HCT116 (cell line): ENCODE measurements at places on chromosomes 7 and 10. TPM values are rescaled to one million over a fixed set of nuclear protein-coding genes. Genes with fewer than 3 reads are reported as not detected.

The SUN3 gene
- 4.5 TPM for total RNA-seq

The CYP3A4 gene
- 0.25 TPM for total RNA-seq

The OGDHL gene
- total RNA-seq, result 16.3 TPM

The HABP2 gene
- total RNA-seq, result 0.20 TPM

The MLXIPL gene
- total RNA-seq, result 79.4 TPM

The RBP4 gene
- total RNA-seq, result 2.4 TPM

The SLIT1 gene
- total RNA-seq, result 0.42 TPM

The NRCAM gene
- total RNA-seq, result 0.15 TPM

The TMEM72 gene
- not detected for total RNA-seq

The SLC16A9 gene
- total RNA-seq, result 5.9 TPM

The CLCN1 gene
- total RNA-seq, result 0.47 TPM

The IFIT1B gene
- total RNA-seq, result not detected

The PRR15 gene
- total RNA-seq, result 2.9 TPM

The CYP2W1 gene
- not detected for total RNA-seq

The CHCHD3 gene
- 73.5 TPM for total RNA-seq

The DCLRE1C gene
- 14.5 TPM for total RNA-seq

The CTAGE15 gene
- 1.2 TPM for total RNA-seq

The FAM237B gene
- total RNA-seq, result not detected

The TMEM178B gene
- total RNA-seq, result 0.02 TPM

The SPDYE2 gene
- not detected for total RNA-seq

The NRP1 gene
- 3.8 TPM for total RNA-seq

The ZNF775 gene
- total RNA-seq, result 4.5 TPM

The UBE2D1 gene
- 15.5 TPM for total RNA-seq

The SCART1 gene
- total RNA-seq, result 3.7 TPM

The EGR2 gene
- 2.3 TPM for total RNA-seq

The MMRN2 gene
- total RNA-seq, result 8.3 TPM

The MYH16 gene
- 0.57 TPM for total RNA-seq

The SPOCK2 gene
- 1.1 TPM for total RNA-seq

The CLRN3 gene
- 0.39 TPM for total RNA-seq

The GRID2IP gene
- 3.2 TPM for total RNA-seq

The PRF1 gene
- total RNA-seq, result 6.4 TPM

The KIAA1549 gene
- 3.9 TPM for total RNA-seq

The ANKRD61 gene
- total RNA-seq, result 0.17 TPM

The PHTF2 gene
- 26.7 TPM for total RNA-seq

The PLEKHA1 gene
- 30.6 TPM for total RNA-seq

The ZNF853 gene
- total RNA-seq, result 0.05 TPM

The GLI3 gene
- 0.07 TPM for total RNA-seq

The SH2D4B gene
- 0.22 TPM for total RNA-seq

The TAS2R4 gene
- total RNA-seq, result 1.2 TPM

The PAPSS2 gene
- total RNA-seq, result 14.6 TPM
